ENCODE measurements at places on chromosomes 2 and 18. TPM values are rescaled to one million over a fixed set of nuclear protein-coding genes. Genes with fewer than 3 reads are reported as not detected.

GRCh38 chr2:215635788-215636139 is 199.9 kb upstream of the FN1 start:
- no peaks in the 10 kb centered on the region for H3K27me3 ChIP-seq
- DNase-seq, result no peak
- H3K4me1 ChIP-seq, result no peaks in the 10 kb centered on the region

DNA sequence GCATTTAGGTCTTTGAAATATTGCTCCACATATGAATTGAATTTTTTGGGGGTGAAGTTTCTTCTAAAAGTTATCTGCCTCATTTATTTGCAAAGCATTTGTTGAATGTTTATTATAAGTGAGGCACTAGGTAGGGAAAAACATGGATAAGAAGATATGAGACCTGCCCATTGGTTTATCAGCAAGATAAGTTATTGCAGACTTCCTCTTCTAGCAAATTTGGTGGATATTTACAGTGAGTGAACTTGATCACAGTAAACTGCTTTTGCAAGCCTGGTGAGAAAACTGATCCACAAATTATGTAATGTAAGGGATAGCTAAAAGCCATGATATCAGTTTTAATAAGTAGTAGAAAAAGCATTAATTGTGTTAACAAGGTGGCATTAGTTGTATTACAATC is 364.8 kb downstream of the SOCS6 start:
- H3K4me3 ChIP-seq, result no peak overlapping the region
- no peaks in the 10 kb centered on the region for H3K36me3 ChIP-seq
- H3K4me1 ChIP-seq, result peaks cover 2% of the 10 kb centered on the region
- DNase-seq, result no peak
- no peak overlapping the region for H3K27ac ChIP-seq

DNA sequence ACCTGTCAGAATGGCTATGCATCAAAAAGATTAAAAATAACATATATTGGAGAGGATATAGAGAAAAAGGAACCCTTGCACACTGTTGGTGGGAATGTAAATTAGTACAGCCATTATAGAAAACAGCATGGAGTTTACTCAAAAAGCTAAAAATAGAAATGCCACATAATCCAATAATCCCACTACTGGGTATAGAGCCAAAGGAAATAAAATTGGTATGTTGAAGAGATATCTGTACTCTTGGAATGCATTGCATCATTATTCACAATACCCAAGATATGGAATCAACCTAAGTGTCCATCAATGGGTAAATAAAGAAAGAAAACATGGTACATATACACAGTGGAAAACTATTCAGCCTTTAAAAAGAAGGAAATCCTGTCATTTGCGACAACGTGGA is 77.2 kb downstream of the C1D start:
- H3K36me3 ChIP-seq, result no peaks in the 10 kb centered on the region
- H3K27me3 ChIP-seq, result peaks cover 7% of the 10 kb centered on the region
- no peak overlapping the region for H3K4me3 ChIP-seq

DNA sequence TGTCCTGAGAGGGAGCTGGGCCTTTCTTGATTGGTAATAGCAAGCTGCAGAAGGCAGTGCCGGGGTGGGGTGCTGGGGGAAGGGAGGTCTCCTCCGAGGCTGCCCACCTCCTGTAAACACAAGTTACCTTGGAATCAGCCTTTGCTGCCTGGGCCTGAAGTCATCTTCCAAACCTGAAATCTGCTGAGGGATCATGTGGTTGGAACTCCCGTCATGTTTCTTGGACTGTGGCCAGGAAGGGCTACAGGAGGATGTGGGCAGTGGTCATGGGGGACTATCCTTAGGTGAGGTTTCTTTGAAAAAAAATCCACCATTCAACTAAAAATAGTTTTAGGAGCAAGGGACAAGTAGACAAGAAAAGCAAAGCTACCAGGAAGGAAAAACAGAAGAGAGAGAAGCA is 74.2 kb downstream of the CDK15 start:
- no peak overlapping the region for H3K27ac ChIP-seq
- no peak for DNase-seq
- H3K4me1 ChIP-seq, result peaks cover 22% of the 10 kb centered on the region
- H3K27me3 ChIP-seq, result peaks cover 64% of the 10 kb centered on the region
- H3K4me3 ChIP-seq, result no peak overlapping the region

DNA sequence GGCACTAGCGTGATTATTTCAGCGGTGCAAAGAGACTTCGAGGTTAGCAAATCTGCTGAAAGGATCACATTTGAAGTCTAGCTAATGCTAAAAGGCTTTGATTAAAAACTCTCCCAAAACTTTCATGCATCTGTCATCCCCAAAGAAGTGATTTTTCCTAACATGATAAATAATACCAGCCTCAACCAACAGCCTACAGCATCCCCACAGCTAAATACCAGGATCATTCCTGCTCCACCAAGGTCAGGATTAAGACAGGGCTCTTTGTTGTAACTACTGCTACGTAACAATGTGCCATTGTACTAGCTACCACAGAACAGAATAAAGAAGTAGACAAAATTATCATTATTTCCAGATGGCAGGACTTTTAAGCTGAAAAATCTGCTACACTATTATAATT is 1.6 kb downstream of the OR6B3 start:
- H3K36me3 ChIP-seq, result no peaks in the 10 kb centered on the region
- H3K27me3 ChIP-seq, result peaks cover 48% of the 10 kb centered on the region
- no peak overlapping the region for H3K27ac ChIP-seq
- H3K4me3 ChIP-seq, result no peak overlapping the region
- H3K4me1 ChIP-seq, result no peaks in the 10 kb centered on the region

DNA sequence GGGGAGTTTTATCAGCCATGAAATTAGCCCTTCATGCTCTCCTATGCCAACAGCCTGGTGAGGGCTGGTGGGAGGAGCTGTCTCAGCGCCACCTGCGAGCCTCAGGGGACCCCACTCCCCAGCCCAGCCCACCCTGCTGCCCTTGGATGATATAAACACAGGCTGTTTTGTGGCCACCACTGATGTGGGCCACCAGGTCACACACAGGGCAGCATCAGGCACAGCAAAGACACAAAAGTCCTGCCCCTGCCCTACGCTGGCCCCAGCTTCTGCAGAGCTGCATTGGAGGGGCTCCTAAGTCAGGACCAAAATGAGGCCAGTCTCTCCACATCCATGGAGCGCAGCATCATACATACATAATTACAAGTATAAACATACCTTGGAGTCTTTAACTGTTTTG is 110.6 kb upstream of the TEX51 start:
- H3K4me3 ChIP-seq, result no peak overlapping the region
- H3K36me3 ChIP-seq, result no peaks in the 10 kb centered on the region
- no peak overlapping the region for H3K27ac ChIP-seq
- no peaks in the 10 kb centered on the region for H3K4me1 ChIP-seq
- no peaks in the 10 kb centered on the region for H3K27me3 ChIP-seq

Gene LNPK
- total RNA-seq, result 34.1 TPM

Data from activated CD8-positive, alpha-beta memory T cell treated with anti-CD3 and anti-CD28 coated beads, Interleukin-2, amount 10 ng/mL, durations not matched to agents 7 days and 5 days (primary cell).